ENCODE measurements at places on chromosomes 1 and 21.
A peak's percentile ranks its signal among the peaks of the same experiment; 100 is the strongest.

DNA sequence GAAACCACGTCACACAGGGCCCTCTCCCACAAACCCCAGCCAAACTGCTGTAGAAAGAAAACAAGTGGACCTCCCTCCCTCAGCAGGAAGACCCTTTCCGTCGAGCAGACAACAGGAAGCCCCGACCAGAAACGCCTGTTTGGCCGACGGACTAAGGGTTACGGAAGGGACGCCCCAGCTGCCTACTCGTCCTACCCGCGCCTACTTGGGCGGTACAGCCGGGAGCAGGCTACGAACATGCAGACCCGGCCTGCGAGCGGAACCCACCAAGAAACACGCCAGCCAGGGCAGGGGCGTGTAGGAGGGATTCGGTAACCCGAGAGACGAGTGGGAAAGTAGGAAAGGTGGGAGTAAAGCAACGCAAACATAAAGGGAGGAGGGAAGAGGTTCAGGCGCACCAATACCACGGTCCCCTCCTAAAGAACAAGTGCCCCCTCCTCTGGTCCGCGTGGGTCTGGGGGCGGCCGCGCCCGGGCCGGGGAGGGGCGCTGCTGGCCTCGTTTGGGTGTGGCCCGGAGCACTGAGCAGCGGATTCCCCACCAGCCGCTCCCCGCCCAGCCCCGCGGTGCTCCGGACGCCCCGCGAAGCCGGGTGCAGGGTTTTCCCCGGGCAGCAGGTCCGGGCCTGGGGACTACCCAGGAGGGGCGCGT lies 450 bp downstream of the S100A10 start:
- peak; percentile 65 for DNase-seq

DNA sequence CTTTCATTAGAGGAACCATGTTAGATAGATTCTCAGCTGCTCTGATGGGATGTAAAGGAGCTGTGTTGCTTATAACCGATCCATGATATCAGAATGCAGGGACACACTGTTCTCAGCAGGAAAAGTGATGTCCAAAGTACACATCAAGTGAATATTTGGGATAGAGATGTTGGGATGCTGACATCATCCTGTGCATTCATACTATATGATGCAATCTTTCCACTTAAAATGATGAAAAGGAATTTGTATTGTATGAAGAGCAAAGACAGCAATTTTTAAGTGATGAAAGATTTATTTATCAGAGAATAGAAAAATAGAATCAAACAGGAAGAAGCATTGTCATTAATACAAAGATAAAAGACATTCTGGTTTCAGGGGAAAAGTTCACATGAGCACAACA lies 110.1 kb downstream of the ERG start:
- DNase-seq: no peak

GRCh38 chr1:182426442-182427430 lies 23.2 kb upstream of the RGSL1 start:
- no peak for DNase-seq

DNA sequence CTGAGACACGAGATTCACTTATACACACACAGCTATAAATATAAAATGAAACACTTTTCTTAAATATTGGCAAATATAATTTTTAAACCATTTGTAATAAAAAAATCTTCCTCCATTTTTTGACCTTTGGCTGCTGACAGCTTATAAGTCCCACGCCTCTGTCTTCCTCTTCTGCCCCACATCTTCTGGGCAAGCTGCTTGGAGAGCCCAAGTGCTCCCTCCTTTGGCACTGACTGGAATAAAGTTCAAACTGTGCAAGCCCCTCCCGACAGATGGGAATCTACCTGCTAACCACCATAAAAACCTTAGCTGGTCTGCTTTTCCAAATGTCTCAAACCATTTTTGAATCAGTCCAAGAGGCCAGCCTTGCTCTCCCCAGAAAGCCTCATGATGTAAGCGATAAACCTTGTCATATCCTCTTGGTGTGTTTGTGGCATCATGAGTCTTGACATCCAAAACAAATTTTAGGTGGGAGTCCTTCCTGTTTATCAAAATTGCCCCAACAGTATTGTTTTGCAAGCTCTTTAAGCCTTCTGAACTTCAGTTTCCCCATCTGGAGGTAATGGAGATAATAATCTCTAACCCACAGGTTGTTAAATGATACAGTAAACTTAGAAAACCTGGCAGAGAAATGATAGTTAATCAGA lies 99.8 kb downstream of the SNX7 start:
- peak; percentile 1 for DNase-seq

DNA sequence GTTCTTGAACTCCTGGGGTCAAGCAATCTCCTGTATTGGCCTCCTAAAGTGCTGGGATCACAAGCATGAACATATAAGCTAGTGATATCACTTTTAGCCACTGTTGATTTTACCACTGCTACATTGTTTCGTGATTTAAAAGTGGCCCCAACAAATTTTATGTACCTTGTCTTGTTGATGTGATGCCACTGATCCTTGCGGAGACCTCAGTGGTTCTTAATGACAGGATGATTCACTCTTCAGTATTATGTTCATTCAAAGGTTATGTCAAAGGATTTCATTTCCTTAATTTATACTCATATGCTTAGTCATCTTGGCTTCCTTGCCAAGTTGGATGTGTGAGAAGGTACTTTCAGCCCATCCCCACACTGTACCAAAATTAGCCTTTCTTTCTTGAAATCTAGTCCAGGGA lies 12.1 kb downstream of the PRKACB start:
- no peak for DNase-seq

DNA sequence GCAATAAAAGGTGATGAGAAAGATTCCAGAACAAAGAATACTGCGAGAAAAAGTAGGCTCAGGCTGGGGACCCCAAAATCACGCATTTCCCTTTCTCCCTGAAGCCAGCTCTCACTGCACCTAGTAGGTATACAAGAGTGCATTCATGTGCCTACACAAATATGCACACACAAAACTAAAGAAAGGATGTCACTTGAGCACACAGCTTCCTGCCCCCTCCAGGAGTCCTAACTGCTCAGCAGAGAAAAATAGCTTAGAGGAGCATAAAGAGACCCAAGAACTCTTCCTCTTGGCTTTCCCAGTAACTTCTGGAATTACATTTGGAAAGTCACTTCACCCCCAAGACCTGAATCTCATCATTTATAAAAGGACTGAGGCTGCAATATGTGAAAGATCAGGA lies 38.0 kb downstream of the JAK1 start:
- no peak for DNase-seq

Measured in H7 (cell line).